ENCODE measurements at places on chromosomes 3 and 15. TPM values are rescaled to one million over a fixed set of nuclear protein-coding genes. Genes with fewer than 3 reads are reported as not detected.

Gene CFAP20DC
- 0.47 TPM for total RNA-seq

Gene TNNC1
- total RNA-seq: 3.7 TPM

Gene PLS1
- total RNA-seq: 1.0 TPM

Gene CDCP1
- 0.31 TPM for total RNA-seq

Gene TEX55
- not detected for total RNA-seq

Gene GTF2E1
- 9.6 TPM for total RNA-seq

Gene GRM2
- 2.9 TPM for total RNA-seq

Gene SPTBN5
- 2.2 TPM for total RNA-seq

GRCh38 chr3:154180836-154181691 is 59.9 kb downstream of the ARHGEF26 start:
- no peaks in the 10 kb centered on the region for H3K36me3 ChIP-seq
- H3K4me1 ChIP-seq: no peaks in the 10 kb centered on the region
- peaks cover 29% of the 10 kb centered on the region for H3K27me3 ChIP-seq
- no peak overlapping the region for H3K27ac ChIP-seq
- H3K4me3 ChIP-seq: no peak overlapping the region

DNA sequence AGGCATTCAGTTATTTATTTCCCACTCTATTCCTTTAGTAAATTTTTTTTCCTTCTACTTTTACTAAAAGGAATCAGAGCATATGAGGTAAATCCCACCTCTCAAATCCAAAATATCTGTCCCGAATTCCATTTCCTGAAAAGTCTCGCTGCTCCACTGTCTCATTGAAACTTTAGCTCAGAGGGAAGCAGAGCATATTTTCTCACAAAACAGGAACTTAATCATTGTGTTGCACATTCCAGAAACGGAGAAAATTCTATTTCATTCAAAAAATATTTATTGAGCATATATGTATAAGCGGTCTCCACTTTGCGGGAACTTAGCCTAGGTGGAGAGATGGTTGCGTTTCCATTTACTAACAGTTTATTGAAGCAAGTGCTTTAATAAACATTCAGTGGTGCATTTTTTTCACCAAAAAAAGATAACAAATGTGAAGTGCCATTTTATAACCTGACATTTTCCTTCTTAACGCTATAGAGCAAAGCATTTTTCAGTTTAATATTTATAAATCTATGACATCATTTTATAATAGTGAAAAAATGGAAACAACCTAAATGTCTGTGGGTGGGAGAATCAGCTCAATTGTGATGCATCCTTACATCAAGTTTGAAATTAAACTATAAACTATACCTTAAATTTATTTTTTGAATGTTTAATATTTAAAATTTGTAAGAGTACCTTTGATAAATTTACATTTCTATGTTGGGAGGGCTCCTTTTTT is 67.2 kb upstream of the CSTA start:
- no peaks in the 10 kb centered on the region for H3K36me3 ChIP-seq
- H3K27me3 ChIP-seq: peaks cover 3% of the 10 kb centered on the region
- no peak overlapping the region for H3K27ac ChIP-seq
- peaks cover 8% of the 10 kb centered on the region for H3K4me1 ChIP-seq
- no peak for DNase-seq

DNA sequence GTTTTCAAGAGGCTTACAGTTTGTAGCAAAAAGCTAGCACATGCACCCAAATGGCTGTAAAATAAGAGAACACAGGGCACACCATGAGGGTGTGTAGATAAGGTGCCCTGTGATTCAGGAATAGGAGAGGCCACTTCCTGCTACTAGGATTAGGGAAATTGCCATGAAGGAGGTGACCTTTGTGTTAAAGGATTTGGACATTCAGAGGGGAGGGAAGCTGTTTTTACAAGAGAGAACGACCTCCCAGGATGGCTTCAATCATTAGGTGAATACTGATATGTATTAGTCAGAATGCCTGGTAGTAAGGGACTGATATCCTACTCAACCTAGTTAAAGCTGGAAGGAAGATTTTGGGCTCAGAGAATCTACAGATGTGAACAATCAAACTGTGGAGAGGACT is 35.7 kb upstream of the ABHD17C start:
- peaks cover 35% of the 10 kb centered on the region for H3K27me3 ChIP-seq
- no peaks in the 10 kb centered on the region for H3K36me3 ChIP-seq
- no peak overlapping the region for H3K4me3 ChIP-seq
- no peak overlapping the region for H3K27ac ChIP-seq
- H3K4me1 ChIP-seq: no peaks in the 10 kb centered on the region
- no peak for DNase-seq

DNA sequence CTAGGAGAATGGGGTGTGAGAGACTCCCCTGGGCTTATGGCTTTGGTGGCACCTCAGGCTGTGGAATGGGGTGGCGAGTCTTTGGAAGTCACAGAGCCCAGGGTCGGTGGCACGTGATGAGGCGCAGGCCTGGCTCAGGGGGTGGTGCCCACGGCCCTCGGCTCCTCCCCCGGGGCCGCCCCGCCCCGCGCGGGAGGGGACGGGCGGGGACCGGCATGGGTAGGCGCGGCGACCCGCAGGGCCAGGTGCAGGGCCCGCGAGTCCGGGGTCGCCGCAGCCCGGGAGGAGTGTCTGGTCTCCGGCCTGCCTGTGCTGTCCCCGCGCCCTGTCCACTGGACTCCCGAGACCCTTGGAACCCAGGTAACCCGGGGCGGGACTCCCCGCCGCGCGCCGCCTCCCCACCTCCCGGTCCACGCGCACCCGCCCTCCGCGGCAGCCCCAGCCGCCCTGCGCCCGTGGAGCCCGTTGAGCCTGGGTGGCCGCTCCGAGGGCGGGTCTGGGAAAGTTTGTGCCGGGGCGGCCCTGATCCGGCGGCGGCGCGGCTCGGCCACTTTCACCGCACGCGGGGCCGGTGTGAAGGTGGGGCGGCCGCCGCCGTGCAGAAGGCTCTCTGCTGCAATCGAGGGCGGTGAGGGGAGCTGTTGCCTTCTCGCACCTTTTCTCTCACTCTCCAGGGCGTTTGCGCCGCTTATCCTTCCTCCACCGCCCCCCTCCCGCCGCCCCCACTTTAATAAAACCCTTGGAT is at the start of gene PAQR5:
Gene PAQR5 (plus strand): TSS at position 216 of the 745 bp plus-strand sequence. CDS start 61,169 bp downstream, outside the sequence.
- H3K4me3 ChIP-seq: peak within 1 kb of the TSS; percentile 77
- H3K36me3 ChIP-seq: peaks cover 5% of the 10 kb centered on the region
- H3K4me1 ChIP-seq: peaks cover 9% of the 10 kb centered on the region

DNA sequence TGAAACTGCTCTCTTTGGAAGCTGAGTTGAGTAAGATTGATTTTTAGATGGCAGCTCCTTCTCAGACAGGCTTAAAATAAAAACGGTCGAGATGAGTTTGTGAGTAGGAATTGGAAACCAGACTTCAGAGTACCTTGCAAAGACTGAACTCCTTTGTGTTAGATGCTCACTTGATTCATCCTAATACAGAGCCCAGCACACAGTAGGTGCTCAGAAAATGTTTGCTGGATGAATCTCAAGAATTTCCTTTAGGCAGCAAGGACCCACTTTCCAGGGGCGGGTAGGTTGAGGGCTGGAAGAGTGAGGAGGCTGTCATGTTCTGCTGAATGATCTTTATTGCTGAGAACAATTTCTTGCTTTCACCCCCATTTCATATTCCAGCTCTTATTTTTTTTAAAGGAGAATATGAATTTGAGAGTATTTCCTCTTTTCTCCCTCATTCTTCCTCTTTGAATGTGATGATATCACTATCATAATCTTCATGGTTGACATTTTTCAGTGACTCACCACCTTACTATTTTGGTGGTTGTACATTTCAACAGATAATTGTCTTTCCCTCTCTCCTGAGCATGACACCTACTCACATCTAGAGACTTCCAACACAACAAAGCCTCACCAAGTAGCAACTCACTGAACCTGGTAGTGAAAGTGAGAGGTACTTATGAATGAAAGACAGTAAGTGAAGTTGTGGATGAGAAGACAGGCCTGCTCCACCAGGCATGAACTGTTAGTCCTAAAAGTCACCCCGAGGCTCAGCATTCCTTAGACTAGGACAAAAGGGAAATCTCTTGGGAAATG is 113.3 kb downstream of the PDCD6IP start:
- H3K4me1 ChIP-seq: no peaks in the 10 kb centered on the region
- DNase-seq: no peak
- no peaks in the 10 kb centered on the region for H3K36me3 ChIP-seq
- no peak overlapping the region for H3K4me3 ChIP-seq

- H3K4me1 ChIP-seq: no peaks in the 10 kb centered on the region
- H3K36me3 ChIP-seq: no peaks in the 10 kb centered on the region
- no peak overlapping the region for H3K27ac ChIP-seq
Observed at GRCh38 chr3:72323773-72324172, 524.5 kb downstream of the SHQ1 start.

DNA sequence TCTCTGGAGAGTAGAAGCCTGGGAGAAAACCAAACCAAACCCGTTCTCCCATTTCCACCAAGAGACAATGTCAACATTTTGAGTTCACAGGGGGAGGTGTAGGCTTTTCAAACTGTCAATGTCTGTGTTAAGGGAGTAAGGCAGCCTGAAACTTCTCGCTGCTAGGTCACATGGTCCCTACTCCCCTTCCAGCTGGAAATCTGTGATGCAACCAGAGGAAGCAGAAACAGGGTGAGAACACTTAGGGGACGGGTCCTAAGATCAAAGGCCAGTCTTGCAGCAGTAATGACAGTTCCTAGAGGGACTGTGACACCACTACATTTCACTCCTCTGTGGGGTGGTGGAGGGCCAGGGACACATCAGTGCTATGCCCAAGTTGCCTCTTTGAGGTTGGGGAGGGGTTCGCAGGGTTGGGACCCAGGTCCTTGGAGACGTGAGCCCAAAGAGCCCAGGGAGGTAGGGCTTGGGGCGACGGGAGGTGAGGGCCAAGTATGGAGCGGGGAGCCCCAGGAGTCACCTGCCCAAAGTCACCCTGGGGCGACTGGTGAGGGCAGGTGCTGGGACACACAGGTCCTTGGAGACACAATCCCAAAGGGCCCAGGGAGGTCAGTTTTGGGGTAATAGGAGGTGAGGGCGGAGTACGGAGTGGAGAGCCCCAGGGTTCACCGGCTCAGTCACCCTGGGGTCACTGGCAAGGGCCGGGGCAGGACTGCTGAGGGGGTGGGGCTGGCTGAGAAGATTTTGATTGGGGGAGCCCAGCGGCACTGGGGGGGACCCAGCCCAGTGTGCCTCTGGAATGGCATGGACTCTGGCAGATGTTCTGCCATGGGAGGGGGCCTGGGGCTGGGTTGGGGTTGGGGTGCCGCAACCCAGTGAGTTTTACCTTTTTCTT is 582 bp downstream of the GOLGA6L2 start:
- no peaks in the 10 kb centered on the region for H3K4me1 ChIP-seq
- no peaks in the 10 kb centered on the region for H3K36me3 ChIP-seq
- no peak overlapping the region for H3K27ac ChIP-seq
- DNase-seq: no peak
- H3K4me3 ChIP-seq: no peak overlapping the region

- peaks cover 3% of the 10 kb centered on the region for H3K4me1 ChIP-seq
- DNase-seq: no peak
- H3K36me3 ChIP-seq: no peaks in the 10 kb centered on the region
- H3K27me3 ChIP-seq: no peaks in the 10 kb centered on the region
Observed at GRCh38 chr3:41301548-41301947, 102.2 kb downstream of the CTNNB1 start.

DNA sequence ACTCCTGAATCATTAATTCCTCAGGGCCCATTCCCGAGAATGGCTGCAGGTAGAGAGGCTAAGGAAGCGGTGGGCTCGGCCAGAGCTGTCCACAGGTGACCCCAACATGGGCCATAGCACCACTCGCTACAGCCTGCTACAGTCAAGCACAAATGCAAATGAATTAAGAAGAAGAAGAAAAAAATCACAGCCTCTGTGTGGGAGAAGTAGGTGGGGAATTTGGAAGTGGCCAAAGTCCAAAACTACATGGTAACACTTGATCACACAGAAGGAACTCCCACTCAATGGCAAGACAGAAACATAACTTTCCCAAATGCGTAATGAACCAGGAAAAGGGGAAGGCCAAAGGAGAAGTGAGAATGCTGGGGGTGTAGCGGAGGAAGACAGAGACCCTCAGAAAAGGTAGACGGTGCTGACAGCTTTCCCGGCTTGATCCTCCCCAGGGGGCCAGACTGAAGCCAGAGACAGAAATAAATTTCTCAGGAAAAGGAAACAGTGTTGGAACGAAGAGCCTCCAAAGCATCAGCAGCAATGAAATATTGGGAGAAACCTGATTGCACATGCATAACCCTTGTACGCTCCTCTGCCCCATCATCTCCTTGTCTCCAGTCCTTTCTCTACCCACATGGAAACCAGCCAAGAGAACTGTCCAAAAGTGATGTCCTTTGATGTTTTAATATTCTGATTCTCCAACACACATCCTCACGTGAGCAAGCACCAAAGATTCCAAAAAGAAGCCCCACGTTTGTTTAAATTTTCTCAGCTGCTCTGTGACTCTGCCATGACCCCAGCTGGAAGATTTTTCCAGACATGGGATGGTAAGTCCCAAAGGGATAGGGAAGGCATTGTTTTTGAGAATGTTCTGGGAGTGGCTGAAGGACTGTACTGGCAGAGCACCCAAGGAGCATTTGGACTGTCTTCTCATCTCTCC is 107.6 kb downstream of the OXNAD1 start:
- H3K27me3 ChIP-seq: no peaks in the 10 kb centered on the region
- H3K36me3 ChIP-seq: peaks cover 2% of the 10 kb centered on the region
- H3K4me1 ChIP-seq: peaks cover 47% of the 10 kb centered on the region

DNA sequence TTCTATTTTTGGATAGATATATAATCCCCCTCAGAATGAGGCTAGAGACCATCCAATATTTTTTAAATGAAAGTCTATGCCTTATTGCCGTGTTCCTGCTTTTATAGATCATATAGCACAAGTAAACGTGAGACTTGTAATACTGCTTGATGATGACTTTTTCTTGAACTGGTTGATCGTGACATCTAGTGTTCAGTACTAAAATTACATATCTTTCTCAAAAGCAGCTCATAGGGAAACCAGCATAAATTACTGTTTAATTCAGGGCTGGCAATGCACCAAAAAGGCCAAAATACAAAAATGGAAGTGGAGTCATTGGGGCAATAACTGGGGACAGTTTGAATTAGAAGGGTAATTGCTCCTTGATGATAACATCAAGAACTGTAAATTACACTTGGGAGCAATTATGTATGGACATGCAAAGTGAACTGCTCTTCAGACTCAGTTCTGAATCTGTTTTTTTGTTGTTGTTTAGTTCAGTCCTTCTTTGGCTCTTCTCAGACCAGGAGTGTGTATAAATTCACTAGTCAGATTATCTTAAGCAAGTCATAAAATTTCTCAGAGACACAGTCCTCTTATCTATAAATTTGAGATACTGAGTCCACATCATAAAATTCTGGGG is 325.3 kb downstream of the THSD4 start:
- H3K27ac ChIP-seq: peak overlapping the region; percentile 53
- peaks cover 4% of the 10 kb centered on the region for H3K4me1 ChIP-seq
- no peak for DNase-seq
- H3K36me3 ChIP-seq: no peaks in the 10 kb centered on the region

DNA sequence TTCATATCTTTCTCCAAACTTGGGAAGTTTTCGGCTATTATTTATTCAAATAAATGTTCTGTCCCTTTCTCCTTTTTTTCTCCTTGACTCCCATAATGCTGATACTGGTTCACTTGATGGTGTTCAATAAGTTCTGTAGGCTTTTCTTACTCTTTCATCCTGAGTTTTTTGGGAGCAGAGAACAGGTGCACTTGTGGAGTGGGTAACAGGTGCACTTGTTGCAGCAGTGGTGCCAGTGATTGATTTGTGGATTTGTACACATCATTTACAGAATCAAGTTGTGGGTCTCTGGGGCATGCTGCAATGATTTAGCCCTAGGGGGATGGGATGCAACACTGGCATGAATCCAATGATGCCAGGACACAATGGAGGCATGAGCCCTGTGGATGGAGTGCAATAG is 14.8 kb upstream of the OR5H1 start:
- H3K27me3 ChIP-seq: peaks cover 13% of the 10 kb centered on the region
- DNase-seq: no peak
- no peak overlapping the region for H3K27ac ChIP-seq
- H3K4me3 ChIP-seq: no peak overlapping the region
- no peaks in the 10 kb centered on the region for H3K4me1 ChIP-seq
- H3K36me3 ChIP-seq: no peaks in the 10 kb centered on the region

All from T-helper 17 cell (primary cell).